ENCODE measurements at places on chromosomes 12 and 14. TPM values are rescaled to one million over a fixed set of nuclear protein-coding genes. Genes with fewer than 3 reads are reported as not detected.

Gene NFATC4
- 9.4 TPM for total RNA-seq

- no peak for DNase-seq
These were observed 10.6 kb downstream of the EIF2B2 start for GRCh38 chr14:75013290-75013689.

DNA sequence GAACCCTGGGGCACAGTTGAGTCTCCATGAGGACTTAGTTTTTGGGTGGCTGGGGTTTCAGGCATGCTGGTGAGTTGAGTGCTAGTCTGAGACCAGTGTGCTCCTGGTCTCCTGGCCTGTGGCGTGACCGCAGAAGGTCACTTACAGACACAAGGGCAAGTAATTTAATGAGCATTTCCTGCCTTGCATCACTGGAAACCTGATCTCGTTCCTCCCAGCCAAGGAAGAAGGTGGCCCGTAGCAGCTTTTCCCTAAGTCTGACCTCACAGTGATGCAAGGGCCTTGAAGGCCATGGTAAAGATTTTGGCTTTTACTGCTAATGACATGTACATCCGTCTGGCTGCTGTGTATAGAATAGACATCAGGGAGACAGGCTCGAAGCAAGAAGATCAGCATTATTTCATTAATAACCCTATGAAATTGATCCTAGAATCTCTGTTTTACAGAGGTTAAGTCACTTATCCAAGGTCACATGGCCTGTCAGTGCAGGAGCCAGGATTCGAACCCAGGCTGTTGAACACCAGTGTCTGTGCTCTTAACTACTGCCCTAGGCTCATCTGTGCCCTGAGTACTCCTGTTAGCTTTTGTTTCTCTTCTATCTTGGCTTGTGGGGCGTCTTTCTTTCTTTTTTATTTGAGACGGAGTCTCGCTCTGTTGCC is 4.6 kb downstream of the TMEM120B start:
- no peak for DNase-seq

GRCh38 chr14:99316281-99317163 is 44.5 kb upstream of the BCL11B start:
- no peak for DNase-seq

Gene GLT8D2
- not detected for total RNA-seq

Gene DAO
- not detected for total RNA-seq

DNA sequence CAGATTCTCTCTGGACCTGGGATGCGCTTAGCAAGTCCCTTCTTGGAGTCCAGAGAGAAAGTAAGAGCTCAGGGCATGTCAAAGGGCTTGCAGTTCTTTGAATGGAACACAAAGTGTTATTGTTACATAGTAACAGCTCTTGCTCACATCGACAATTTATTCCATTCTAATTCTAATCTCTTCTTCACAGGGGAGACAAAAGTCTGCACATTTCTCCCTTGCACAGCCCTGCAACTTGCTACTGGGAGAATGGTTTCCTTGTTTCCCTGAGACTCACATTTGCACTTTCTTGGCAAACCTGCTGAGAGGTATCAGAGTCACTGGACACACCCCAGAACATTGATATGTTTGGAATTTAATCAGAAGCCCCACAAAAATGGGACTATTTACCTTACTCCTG is 209.9 kb upstream of the IGF1 start:
- no peak for DNase-seq

- DNase-seq: no peak
These were observed 357.5 kb downstream of the FSCB start for GRCh38 chr14:44149597-44149996.

GRCh38 chr12:124481772-124482566 is 85.4 kb downstream of the NCOR2 start:
- no peak for DNase-seq

DNA sequence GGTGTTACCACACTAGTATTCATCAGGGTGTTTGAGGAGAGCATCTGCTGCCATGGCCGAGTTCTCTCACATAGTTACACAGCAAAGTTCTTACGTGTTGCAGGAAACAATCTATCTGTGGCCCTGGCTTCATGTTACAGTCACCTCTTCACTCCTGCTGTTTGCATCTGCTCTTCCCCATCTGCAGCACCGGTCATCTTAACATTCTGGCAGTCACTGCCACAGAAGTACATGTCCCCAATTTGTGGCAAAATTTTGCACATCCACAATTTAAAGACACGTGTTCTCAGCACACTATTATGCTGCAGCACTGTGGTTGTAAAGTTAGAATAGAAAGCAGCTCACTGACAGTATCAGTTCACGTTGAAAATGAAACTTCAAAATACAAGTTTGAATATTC is 23.2 kb downstream of the MAPK1IP1L start:
- DNase-seq: no peak

Gene TUNAR
- total RNA-seq: 0.40 TPM

DNA sequence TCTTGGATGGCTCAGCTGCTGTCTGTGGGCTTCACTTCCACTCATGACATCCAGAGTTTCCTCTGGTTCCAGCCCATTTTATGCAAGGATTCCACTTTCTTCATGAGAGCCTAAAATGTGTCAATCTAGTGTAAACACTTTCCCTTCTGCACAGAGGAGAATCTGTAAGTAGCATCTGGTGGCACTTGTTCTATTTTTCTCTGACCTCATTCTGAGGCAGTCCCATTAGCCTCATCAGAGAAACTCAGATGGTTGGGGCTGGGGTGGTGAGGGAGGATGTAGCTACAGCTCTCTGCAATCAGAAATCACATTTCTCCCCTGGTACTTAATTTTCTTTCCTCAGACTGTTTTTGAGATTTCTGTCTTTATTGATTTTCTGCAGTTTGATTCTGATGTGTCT is 81.6 kb downstream of the PRMT8 start:
- no peak for DNase-seq

DNA sequence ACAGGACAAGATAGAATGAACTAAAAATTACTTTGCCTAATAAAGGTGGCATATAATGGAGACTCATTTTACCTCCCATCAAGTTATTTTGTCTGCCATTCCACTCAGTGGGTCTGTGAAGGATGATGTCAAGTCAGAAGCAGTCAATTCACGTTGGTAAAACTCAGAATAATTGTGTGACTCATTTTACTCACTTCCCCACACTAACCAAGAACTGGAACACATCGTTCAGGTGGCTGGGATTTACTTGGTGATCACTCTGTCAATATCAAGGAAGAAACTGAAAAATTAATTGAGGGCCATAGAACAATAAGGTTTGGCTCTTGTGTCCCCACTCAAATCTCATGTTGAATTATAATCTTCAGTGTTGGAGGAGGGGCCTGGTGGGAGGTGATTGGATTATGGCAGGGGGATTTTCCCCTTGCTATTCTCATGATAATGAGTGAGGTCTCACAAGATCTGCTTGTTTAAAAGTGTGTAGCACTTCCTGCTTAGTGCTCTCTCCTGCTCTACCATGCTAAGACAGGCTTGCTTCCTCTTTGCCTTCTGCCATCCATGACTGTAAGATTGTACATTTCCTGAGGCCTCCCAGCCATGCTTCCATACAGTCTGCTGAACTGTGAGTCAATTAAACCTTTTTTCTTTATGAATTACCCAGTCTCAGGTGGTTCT is 35.7 kb upstream of the GTF2A1 start:
- no peak for DNase-seq

GRCh38 chr12:66217342-66217917 is 28.4 kb downstream of the IRAK3 start:
- DNase-seq: no peak

DNA sequence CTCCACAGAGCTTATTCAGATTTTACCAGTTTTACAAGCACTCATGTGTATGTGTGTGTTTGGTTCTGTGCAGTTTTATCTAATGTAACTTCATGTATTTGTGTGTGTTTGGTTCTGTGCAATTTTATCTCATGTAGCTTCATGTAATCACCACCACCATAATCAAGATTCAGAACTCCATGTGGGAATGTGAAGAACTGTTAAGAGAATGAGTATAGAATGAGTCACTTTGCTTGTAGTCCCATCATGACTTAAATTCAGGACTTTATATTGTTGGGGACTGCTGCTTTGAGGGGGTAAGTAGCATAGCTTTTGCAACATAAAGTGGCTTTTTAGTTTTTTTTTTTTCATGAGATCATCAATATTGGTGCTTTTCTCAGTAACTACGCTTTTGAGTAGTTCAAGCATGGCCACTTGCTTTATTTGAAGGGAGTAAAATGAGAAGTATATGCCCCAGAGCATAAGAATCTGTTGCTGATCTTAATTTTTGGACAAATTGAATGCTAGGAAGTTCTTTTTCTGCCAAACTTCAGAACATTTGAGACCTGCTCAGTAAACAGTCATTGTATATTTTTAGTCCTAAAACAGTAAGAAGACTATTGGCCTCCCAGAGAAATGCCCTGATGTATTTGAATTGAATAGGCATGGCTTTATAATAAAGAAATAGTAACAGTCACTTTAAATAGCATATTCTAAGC is 28.8 kb downstream of the PROX2 start:
- DNase-seq: no peak

DNA sequence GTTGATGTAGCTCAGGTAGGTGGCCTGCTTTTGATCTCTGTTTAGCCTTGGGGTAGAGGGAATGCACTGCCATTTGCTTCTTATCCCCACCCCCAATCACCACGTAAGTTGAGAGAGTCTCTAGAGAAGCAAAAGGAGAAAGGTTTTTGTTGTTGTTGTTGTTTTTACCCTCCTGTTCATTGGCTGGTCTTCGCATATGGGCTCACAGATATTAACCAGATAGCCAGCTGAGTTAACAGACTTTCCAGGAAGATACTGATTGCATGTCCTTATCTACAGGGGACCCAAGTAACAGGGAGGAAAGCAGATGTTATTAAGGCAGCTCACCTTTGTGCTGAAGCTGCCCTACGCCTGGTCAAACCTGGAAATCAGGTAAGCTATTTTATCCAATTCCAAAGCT is 2.9 kb downstream of the PA2G4 start:
- no peak for DNase-seq

GRCh38 chr12:2958432-2959191 is 585 bp upstream of the TEAD4 start:
- no peak for DNase-seq

Gene PLEKHD1
- 0.24 TPM for total RNA-seq

DNA sequence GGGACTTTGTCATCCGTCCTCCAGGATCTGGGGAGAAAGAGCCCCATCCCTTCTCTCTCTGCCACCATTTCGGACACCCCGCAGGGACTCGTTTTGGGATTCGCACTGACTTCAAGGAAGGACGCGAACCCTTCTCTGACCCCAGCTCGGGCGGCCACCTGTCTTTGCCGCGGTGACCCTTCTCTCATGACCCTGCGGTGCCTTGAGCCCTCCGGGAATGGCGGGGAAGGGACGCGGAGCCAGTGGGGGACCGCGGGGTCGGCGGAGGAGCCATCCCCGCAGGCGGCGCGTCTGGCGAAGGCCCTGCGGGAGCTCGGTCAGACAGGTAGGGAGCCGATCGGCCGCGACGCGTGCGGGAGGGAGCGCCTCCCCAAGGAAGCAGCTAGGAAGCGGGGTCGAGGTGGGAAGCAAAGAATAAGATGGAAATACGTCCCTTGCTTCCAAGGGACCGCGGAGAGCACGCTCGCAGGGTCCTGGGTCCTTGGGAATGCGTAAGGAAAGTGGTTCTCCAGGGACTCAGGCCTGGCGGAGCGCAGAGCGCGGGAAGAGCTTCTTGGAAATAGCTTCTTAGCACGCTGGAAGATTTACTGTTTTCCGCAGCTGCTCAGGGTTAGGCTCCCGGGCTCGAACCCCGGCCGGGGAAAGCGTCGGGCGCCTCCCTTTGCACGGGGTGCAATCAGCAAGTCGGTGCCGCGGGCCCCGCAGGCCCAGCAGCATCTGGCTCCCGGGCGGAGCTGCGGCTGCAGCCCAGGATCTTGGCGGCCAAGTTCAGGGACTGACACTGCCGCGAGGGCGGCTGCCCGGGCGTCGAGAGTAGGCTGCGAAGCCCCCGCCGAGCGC is 457 bp downstream of the SOCS2 start:
- peak; percentile 43 for DNase-seq

Gene ETV6
- 116 TPM for total RNA-seq

DNA sequence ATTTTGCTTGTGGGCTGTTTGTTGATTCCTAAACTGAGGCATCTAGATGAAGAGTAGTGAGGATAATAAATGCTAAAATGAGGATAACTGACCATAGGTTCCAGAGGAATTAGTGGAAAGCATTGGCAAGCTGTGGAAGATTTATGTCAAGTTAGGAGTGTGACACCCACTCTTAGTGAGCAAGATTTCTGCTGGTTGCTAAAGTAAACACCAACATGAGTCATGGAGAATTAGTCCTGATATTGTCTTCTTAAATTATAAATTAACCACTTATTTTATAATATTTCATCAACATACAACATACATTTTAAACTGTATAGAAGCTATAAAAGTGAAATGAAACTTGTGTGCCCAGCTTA is 328.2 kb downstream of the RPL10L start:
- no peak for DNase-seq

- no peak for DNase-seq
These were observed 169.0 kb downstream of the PRIMA1 start for GRCh38 chr14:93619176-93619793.

Gene ANKRD33
- total RNA-seq: not detected

Gene STAB2
- total RNA-seq: not detected

DNA sequence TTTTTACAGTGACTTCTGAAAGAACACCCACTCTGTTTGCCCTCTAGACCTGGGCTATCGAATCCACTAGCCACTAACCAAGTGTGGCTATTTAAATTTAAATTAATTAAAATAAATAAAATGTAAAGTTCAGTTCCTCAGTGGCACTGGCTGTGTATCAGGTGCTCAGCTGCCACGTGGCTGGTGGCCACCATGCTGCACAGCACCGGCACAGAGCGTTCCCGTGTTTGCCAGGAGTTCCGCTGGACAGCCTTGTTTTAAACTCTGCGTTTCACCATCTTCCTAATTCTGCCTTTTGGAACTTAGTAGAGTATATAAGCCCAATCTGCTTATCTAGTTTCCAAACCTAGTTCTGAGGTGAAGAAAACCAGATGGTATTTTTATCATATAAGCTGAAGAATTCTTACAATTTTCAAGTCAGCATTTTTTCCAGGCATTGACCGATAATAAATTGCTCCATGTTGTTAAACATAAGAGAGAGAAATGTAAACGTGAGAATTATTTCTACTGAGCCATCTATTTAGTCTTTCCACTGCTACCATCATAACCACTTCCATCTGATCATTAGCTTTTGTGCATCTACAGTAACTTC is 339.0 kb downstream of the CACNA1C start:
- DNase-seq: no peak

DNA sequence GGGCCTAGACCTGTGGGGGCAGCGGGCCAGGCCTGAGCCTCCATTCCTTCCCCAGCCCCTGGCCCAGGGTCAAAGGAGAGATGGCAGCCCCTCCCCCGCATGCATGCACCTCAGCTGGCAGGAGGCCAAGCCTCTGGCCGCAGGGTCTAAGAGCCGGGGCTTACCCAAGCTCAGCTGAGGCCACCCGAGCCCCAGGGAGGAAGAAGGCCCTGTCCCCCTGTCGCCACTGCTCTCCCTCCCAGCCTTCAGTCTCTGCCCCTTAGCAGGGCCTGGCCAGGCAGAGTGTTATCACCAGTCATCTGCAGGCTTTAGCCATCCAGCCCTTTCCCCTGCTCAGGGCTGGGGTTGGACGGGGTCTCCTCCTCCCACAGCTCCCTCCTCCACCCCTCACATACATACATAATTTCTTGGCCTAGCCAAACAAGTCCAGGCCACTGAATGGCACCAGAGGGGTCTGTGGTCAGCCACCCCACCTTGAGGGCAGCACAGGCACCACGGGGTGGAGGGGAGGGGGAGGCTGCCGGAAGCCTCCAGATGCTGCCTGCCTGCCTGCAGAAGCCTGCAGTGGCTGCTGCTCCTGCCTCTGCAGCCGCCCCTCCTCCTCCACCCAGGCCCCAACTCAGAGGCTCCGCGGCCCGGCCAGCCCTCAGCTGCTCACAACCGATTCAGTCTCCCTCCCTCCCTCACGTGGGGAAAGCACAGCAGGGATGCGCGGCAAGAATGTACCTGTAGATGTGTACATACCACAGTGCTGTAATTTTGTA is 22.8 kb downstream of the RAB35 start:
- no peak for DNase-seq

Measured in activated B cell treated with CpG ODN at 0.5 μM for 24 hours (primary cell).